ENCODE measurements at places on chromosomes 5 and 9.

DNA sequence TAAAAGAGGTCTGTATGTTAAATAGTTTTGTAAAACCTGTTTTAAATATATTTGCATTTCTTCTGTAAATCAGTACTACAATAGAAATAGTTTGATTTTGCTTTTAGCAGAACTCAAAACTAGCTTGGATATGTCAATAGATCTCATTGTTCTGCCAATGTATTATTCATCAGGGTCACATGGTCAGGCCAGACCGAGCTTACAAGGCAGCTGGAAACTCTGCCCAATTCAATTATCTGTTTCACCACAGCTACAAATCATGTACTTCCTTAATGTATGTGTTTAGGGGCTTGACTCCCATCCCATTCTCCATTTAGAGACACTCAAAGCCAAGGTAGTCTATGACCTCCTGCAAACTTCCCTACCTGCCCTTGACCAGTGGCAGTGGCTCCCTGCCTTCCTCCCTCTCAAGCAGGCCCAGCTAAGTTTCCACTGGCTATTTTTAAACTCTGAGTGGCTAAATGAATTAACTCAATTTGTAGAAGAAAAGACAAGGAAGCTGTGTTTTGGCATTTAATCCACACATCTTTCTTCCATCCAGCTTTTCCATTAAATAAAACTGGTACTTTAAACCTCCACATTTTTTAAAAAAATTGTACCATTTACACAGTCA lies 46.4 kb upstream of the SELENOP start:
- DNase-seq, result no peak

- DNase-seq, result no peak
These were observed 118.7 kb downstream of the GAS1 start for GRCh38 chr9:86828631-86829030.

DNA sequence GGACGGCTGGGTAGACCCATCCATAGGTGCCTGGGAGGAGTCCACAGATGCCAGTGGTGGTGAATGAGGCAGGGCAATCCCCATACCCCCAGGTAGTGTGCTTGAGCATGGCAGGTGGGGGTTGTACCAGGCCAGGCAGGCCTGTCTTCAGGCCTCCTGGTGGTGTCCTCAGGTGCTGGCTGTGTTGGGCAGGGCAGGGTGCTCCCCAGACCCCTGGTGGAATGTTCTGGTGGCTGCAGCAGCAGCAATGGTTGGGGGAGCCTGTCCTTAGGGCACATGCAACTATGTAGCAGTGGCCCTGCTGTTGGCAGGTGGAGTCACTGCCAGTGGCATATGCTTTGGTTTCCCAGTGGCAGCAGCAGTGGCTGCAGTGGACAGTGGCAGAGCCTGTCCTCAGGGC lies 10.0 kb downstream of the ALG2 start:
- no peak for DNase-seq

DNA sequence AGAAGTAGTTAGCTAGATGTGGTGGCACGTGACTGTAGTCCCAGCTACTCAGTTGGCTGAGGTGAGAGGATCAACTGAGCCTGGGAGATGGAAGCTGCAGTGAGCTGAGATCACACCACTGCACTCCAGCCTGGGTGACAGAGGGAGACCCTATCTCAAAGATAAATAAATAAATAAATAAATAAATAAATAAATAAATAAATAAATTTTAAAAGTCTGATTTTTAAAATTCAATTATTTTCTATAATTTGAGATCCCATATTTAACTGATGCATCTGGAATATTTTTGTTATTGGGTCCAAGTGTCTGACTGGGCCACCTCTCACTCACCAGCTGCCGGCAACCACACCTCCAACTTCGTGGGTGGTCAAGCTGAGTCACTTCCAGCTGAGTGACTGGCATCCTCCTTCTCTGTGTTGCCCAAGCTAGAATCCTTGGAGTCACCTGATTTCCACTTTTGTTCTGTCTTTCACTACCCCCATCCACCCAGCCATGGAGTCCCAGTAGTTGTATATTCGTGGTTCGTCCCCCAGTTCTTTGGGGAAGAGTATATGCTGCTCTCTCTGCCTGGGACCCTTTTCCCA lies 70.9 kb downstream of the EGFLAM start:
- no peak for DNase-seq

DNA sequence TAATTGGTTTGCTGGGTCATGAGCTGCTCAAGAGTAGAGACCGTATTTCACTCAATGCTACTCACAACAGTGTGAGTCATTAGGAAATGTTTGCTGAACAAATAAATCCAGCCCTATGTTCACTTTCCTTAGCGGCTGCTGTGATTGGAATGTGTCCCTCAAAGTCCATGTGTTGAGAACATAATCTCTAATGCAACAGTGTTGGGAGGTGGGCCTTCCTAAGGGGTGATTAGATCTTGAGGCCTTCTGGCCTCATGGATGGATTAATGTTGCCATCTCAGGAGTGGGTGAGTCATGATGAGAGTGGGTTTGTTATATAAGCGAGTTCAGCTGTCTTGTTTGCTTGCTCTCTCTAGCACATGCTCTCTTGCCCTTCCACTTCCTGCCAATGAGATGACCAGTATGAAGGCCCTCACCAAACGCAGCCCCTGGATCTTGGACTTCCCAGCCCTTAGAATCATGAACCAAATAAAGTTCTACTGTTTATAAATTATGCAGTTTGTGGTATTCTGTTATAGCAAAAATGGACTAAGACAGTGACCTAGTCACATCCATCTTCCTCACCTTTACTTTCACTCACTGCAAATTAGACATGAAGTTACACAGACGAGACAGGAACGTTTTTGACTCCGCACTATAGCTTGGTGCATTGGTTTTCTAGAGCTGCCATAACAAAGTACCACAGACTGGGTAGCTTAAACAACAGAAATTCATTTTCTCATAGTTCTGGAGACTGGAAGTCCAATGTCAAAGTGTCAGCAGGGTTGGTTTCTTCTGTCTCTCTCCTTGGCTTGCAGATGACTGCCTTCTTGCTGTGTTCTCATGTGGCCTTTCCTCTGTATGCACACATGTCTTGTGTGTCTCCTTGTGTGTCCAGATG lies 50.9 kb upstream of the FAM169A start:
- DNase-seq, result peak; percentile 73

DNA sequence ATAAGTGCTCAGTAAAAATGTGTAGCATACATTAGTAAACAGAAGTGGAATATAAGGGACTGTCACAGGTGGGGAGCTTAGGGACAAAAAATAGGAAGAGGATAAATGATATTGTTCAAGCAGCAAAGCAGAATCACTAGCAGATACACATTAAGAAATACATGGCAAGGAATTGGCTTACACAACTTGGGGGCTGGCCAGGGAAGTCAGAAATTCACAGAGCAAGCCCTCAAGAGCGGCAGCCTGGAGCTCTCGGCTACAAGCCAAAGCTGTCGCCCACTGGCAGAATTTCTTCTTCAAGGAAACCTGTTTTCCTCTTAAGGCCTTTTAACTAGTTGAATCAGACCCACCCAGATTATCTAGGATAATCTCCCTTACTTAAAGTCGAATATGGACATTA lies 73.0 kb upstream of the SMIM23 start:
- no peak for DNase-seq

DNA sequence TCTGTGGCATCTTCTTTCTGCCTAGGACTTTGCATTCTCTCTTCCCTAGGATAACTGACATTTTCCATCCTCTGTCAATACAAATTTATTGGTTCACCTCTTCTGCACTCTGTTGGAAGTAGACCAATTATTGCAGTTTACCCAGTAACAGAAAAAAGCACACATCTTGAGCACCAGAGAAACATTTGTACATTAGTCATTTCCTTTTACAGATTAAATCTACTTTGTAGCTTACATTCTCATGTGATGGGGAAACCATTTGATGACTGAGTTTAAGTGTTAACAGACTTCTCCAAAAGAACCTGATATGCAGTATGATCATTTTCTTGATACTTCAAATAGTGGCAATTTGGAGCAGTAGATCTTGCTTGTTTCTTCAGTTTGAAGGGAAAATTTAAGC lies 1098.8 kb downstream of the DTWD2 start:
- DNase-seq, result no peak

Data from hepatocyte (in vitro differentiated cells).